ENCODE measurements at places on chromosomes 6 and 20.

- DNase-seq = peak; percentile 29
These were observed 9.8 kb downstream of the MMUT start for GRCh38 chr6:49453221-49453620.

GRCh38 chr6:53279293-53279692 lies 69.5 kb downstream of the ELOVL5 start:
- no peak for DNase-seq

- DNase-seq = peak; percentile 8
These were observed 626.0 kb downstream of the CDH26 start for GRCh38 chr20:60584221-60584620.

- no peak for DNase-seq
These were observed 115.4 kb downstream of the DTNBP1 start for GRCh38 chr6:15547400-15547799.

- peak; percentile 90 for DNase-seq
These were observed 20.0 kb upstream of the GSTA3 start for GRCh38 chr6:52929321-52930164.

- DNase-seq = peak; percentile 32
These were observed 92.3 kb downstream of the RNF182 start for GRCh38 chr6:14016935-14017625.

DNA sequence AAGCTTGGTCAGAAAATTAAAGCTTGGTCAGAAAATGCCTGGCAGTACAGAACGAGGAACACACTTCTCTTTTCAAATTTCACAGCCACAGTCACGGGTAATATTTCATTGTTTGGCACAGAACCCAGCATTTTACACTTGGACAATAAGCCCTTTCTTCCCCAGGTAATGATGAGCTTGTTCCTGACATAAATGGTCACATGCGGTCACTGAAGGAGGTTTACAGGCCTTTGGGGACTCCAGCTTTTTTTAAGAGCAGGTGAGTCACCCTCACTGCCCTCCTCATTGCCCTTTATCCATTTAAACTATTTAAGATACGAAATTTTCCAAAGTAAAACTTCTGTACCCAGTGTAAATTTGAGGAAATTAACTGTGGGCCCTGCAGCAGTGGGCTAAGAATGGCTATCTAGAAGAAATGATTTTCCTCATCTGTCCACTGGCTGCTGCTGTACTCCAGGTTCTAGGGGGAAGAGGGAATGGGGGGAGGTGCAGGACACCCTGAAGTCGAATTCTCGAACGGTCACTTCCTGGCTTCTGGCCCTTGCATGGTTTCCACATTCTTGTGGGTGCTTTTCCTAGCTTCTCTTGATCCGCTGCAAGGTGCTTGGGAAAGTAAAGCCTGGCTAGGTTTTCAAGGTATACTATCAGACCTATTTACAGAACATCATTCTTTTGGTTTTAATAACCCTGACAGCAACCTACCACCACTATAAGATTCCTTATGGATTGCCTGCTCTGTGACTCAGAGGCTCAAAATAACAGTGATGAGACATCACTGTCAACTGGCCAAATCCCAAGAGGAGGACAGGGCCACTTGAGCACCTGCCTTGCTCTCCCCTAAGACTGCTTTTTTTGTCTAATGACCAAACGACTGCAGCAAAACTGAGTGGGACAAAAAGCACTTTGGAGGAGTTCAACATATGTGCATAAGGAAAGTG lies 75.8 kb downstream of the PREP start:
- DNase-seq = peak; percentile 79

- DNase-seq = no peak
These were observed 10.0 kb upstream of the FAM110A start for GRCh38 chr20:823574-823902.

DNA sequence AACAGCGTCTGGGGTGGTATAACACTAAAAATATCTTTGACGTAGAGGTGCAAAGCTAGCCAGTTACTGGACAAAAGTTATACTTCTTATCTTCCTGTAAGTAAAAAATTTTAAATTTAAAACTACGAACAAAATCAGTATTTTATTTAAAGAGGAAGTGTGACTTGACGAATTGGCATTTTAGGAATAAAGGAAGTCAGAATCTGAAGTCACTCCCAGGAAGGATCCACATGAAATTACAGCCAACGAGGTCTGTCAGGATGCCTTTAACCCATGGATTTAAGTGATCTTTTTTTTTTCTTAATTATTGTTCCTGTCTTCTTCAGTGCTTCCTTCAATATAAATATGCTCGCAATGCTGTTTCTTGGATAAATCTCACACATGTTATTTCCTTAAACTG lies 27.2 kb upstream of the SNX9 start:
- DNase-seq = no peak

GRCh38 chr6:129731428-129731827 lies 21.5 kb upstream of the ARHGAP18 start:
- no peak for DNase-seq

DNA sequence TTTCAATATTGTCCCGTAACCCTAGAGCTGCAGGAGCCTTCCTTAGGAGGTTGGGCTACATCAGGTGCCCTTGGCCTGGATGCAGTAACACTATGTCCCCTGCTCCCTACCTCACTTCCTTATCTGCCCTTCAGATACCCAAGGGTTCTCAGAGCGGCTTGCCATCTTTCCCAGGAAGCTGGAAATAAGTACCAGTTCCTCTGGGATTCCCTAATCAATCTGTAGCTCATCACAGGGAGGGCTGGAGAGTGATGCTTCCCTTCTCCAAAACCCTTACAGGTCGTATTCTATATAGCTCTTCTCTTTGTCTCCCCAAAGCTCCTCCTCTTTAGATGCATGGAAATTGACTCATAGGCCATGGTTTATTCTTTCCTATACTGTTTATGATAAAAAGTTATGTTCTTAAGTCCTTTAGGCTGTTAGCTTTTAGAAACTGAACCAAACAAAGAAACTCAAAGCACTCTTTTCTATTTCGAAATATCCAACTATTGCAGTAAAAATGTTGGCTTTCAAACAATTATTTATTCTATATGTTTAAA lies 4.2 kb downstream of the MYCT1 start:
- DNase-seq = no peak

GRCh38 chr6:154479771-154480639 lies 30.5 kb downstream of the CNKSR3 start:
- no peak for DNase-seq

DNA sequence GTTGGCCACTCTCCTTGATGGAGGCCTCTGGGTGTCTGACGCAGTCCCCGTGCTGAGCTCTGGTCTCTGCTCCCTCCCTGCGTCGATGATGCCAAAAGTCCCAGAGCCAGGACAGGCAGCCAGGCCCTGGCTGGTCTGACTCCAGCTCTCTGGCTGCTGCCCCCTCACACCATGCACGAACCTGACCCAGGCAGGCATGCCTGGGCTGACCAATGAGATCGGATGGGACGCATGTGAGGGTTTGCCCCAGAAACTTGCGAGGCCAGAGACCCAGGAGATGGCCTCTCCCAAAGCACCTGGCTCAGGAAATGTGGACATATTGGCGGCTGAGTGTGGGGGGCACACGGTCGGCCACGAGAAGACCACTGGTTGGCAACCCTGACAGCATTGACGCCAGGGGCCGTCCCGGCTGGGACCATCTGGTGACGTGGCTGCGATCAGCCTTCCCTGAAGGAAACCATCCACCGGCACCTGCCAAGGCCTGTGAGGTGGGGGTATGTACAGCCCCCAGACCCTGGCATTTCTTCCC lies 51.2 kb upstream of the FRMD1 start:
- DNase-seq = no peak

- DNase-seq = no peak
These were observed 33.8 kb upstream of the NT5E start for GRCh38 chr6:85416049-85416448.

DNA sequence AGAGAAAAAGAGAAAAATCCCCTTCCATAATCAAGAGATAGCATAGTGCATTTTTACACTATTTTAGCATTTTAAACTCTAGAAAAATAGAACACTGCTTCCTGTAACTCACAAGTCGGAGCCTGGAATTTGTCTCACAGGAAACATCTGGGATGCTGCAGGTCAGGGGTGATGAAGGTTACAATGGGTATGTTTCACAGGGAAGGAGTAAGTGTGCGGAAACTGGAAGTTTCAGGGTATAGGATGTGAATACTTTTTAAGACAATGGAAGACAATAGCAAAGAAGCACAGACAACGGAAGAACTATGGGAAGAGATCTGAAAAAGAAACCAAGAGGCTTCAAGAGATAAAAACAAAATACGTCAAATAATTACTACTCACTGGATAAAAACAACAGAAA lies 361.0 kb upstream of the MARCKS start:
- no peak for DNase-seq

DNA sequence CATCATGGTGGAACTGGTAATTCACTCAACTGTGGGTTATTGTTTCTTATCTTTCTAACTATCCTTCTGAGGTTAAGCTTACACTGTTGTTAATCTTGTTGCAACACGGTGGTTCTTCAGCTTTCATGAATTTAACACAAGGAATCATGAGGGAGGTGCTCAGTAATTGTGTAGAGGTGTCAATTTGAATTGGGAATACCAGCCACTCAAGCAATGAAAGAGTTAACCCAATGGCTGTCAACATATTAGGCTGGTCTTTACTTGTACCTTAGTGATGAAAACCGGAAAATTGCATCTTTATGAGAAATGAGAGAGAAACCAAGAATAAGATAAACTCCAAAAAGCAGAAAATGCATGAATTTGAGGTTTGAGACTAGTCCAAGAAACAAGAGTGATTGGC lies 95.7 kb downstream of the HS3ST5 start:
- DNase-seq = no peak

DNA sequence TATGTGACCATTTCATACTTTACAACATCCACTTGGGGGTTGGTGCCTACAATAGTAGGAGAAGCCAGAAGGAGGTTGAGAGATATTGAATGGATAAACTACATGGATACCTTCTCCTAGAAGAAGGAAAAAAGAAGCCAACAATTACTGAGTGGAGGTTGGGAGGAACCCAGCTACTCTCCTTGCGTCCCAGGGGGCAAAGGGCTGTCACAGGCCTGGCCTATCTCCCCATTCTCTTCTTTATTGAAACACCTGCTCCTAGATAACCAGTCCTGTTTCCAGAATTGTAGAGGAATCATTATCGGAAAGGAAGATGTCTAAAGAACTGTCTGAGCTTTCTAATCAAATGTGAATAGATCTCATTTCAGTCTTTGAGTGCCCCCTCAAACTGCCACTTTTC lies 115.1 kb downstream of the MAP7 start:
- DNase-seq = no peak

DNA sequence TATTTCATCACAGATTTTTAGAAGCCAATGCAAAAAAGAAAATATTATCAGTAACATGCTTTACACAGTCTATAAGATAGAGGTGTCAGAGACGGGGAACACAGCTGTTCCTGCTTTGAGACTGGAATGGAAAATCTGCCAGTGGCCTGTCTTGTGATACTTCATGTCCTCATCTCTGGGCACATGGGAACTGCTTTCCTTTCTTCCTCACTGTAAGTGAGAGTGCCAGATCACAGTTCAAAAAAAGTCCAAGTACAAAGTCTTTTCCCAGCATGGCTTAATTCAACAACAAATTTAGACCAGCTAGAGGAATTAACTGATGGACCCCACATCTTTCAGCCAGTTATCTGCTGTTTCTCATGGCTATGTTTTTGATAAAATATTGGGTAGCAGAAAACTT lies 490.4 kb downstream of the CDKAL1 start:
- DNase-seq = no peak

DNA sequence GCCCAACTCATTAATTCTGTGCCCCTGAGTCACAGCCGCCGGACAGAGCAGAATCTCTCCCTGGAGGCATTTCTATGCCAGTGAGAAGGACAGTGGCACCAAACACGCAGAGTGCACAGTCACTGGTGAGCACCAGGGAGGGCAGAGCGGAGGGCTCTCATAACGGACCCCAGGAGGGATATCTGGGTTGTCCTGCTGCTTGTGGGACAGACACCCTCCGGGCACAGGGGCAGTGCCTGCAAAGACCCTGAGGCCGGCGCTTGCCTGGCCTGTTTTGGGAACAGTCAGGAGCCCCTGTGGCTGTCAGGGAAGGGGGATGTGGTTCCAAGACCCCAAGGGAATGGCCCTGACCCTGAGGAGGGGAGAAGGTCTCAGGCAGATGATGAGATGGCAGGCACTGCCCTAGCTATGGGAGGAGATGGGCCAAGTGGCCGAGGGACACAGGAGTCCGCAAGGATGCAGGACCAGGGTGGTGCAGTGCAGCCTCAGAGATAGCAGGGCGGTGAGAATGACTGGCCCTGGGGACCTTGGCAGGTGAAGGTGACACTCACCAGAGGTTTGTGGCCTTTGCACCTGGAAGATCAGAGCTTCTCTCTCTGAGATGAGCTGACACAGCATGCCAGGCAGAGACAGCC lies 270.8 kb downstream of the SMOC2 start:
- DNase-seq = no peak

GRCh38 chr6:46628976-46629375 lies 23.6 kb downstream of the CYP39A1 start:
- no peak for DNase-seq

DNA sequence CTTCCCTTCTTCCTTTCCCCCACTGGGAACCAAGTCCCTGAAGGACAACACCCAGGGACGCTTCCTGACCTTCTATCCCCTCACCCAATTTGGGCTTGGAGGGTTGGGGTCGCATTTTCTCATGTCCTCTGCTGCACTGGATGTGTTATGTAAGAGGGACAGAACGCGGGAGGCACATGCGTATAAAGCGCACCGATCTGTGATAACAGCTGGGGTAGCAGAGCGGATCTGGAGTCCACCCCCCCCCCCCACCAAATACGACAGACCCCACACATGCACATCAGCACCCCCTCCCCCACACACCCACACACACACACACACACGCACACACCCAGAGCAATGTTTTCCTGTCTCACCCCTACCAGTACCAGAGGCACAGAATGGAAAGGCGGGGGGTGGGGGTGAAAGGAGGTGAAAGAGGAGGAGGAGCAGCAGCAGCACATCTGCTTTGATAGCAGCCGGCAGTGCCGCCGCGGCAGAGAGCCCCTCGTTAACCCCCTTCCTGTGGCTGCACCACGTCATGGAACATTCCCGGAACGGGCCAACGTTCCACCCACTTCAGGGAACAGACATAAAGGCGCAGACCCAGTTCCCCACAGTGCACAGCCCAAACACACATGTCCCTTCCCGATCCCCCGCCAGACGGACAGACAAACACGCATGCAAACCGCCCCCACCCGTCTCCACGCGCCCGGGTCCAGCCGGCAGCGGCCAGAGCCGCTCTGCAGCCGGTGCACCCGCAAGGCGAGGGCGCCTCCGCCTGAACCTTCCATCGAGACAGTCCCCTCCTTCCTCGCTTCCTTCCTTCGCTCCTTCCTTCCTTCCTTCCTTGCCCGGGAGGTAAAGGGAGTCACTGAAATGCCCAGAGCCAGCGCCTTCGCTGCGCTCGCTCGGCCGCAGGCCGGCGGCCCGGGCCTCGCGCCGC lies 590 bp downstream of the HIVEP2 start:
- peak; percentile 67 for DNase-seq

GRCh38 chr6:164533045-164533362 lies 776.4 kb downstream of the C6orf118 start:
- DNase-seq = no peak

DNA sequence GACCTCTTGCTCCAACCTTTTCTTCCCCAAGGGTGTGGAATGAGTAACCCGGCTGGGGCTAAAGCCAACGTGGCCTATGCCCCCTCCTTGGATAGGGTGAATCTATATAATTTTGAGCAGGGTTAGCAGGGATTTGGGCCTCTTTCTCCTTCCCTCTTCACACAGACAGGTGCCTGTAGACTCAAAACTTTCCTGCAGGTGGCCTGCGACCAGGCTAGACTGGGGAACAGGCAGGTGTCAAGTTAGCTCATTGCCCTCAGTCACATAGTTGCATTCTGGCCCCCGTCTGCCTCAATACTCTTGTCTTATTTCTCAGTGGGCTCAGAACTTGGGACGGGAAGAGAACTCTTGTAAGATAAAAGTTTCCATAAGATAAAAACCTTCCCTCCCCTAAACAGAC lies 243.0 kb downstream of the ATXN1 start:
- DNase-seq = no peak

GRCh38 chr6:137761072-137761471 lies 106.0 kb upstream of the TNFAIP3 start:
- no peak for DNase-seq
